ENCODE measurements at places on chromosomes 12 and 14. TPM values are rescaled to one million over a fixed set of nuclear protein-coding genes. Genes with fewer than 3 reads are reported as not detected.

Gene WDHD1
- total RNA-seq = 32.5 TPM

Gene FAM222A
- 2.4 TPM for total RNA-seq

Gene PDZRN4
- total RNA-seq = not detected

Gene HOXC10
- 5.3 TPM for total RNA-seq

Gene TMEM63C
- 0.06 TPM for total RNA-seq

Gene RDH12
- total RNA-seq = not detected

Gene NTF3
- 12.7 TPM for total RNA-seq

Gene COCH
- total RNA-seq = 43.5 TPM

Gene RAPGEF3
- 0.83 TPM for total RNA-seq

Gene LBHD2
- total RNA-seq = not detected

Gene SNAPC1
- total RNA-seq = 37.7 TPM

Gene LRP1-AS
- not detected for total RNA-seq

Gene FSCB
- not detected for total RNA-seq

Gene IFNG-AS1
- total RNA-seq = not detected

Gene SLC5A8
- total RNA-seq = not detected

Gene MIPOL1
- 28.0 TPM for total RNA-seq

Measured in Daoy (cell line).